ENCODE measurements at places on chromosomes 16 and 17.

DNA sequence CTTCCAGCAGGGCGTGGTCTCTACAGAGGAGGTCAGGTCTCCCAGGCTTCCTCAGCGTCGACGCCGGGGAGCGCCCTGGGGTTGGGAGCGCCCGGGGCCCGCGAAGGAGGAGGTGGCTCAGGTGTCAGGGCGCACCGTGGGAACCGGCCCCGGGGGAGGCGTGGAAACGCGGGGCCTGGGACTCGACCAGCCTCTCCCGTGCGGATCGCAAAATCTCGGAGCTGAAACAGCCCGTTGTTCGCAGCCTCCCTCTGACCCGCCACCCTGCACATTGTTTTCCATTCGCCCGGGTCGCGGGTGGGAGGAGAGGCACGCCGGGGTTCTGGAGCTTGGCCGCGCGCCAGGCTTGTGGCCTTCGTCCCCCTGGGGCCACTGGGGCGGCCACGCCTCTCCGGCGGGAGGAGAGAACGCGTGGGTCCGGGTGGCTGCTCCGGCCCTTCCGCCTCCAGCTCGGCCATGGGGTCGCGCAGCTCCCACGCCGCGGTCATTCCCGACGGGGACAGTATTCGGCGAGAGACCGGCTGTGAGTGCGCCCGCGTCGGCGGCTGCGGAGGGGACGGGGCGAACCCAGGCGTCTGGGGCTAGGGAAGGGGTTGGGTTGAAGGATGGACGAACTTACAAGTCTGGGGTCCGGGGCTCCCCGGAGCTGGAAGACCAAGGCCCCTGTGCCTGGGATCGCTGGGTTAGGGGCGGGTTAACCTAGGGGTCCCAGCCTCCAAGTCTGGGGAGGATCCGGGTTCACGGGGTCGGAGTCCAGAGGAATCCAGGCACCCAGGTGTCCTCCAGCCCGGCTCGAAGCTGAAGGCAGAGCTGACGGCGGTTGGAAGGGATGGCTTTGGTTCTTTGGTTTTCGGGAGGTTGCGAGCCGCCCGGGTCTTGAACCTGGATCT is at the start of gene CHP2:
TSS of gene CHP2 (plus strand) at position 433 of the 890 bp plus-strand sequence. CDS start at position 457, 24 bp downstream.
- no peak for DNase-seq

GRCh38 chr16:50684823-50685461 is 3.8 kb upstream of the SNX20 start:
- DNase-seq: peak; percentile 55

DNA sequence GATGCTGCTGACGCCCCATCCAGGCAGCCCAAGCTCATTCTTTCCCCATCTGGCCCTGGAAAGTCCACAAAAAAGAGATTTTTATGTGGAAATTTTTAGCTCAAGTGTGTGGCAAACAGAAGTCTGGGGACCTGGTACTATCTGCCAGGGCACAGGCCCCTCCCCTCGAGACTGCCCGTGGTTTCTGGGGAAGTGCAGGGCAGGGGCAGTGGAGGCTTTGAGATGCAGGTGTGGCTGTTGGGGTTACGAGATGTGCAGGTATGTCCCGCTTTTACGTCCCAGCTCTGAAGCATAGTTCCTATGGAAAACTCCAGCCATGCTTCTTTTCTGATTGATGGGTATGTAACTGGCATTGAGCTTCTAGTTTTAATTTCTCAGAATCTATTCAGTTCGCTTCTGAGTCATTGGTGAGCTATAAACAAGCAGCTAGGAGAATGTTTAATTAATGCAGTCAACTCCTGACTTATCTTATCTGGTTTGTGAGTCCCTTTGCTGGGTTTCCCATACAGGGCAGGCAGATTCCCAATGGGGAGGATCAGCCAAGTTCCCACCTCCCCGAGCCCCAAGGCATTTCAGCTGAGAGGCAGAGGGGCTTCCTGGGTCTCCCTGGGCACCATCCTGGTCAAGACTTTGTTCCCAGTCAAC is 16.2 kb downstream of the TBX4 start:
- no peak for DNase-seq

GRCh38 chr16:67426950-67427349 is 4.0 kb upstream of the HSD11B2 start:
- DNase-seq: no peak

GRCh38 chr16:70591615-70592014 is 54.7 kb upstream of the IL34 start:
- no peak for DNase-seq

GRCh38 chr16:59733321-59733720 is 999.2 kb upstream of the GOT2 start:
- DNase-seq: no peak

- DNase-seq: no peak
Observed at GRCh38 chr17:58944166-58944565, 162.5 kb downstream of the TRIM37 start.

DNA sequence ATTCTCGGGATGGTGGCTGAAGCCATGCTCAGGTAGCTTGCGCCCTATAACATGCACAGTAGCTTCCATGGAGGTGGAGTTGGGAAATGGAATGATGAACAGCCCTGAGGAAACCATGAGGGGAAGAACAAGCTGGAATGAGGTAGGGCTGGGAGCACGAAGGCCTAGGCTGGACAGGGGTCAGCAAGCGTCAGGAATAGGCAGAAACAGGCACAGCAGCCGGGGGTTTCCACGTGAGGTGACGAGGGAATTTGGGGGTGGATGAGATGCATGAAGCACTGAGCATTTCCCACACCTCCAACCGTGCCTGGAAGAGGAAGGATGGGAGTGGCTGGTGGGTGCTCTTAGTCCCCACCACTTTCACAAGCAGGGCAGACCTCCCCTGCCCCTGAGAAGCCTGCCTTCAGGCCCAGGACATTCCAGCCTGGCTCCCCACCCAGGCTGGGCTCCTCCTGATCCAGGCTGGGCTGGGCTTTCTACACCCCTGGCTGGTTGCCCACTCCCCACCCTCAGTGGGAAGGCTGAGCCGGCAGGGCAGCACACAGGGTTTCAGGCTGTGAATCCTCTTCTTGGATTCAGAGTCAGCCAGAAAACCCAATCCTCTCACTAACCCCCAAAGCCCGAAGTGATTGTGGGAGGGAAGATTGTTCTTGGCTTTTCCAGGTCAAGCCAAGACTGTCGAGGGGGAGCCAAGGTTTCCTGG is 21.9 kb downstream of the PLEKHG4 start:
- no peak for DNase-seq

- no peak for DNase-seq
Observed at GRCh38 chr17:75096082-75096625, 8.4 kb downstream of the SLC16A5 start.

DNA sequence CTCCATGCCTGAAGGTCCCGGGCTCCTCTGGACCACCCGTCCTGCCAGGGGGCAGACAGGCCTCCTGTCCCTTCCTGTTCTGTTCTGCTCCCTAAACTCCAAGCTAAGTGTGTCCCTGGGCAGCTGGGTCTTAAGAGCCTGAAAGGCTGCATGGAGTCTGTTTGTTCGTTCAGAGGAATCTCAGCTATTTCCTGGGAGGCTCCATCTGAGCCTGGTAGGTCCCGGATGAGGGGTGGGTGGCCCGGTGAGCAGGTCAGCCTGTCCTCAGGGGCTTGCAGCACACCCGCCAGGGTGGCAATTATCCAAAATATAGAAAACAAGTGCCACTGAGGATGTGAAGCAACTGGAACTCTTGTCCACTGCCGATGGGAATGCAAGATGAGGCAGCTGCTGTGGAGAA is 12.6 kb downstream of the ACTG1 start:
- no peak for DNase-seq

DNA sequence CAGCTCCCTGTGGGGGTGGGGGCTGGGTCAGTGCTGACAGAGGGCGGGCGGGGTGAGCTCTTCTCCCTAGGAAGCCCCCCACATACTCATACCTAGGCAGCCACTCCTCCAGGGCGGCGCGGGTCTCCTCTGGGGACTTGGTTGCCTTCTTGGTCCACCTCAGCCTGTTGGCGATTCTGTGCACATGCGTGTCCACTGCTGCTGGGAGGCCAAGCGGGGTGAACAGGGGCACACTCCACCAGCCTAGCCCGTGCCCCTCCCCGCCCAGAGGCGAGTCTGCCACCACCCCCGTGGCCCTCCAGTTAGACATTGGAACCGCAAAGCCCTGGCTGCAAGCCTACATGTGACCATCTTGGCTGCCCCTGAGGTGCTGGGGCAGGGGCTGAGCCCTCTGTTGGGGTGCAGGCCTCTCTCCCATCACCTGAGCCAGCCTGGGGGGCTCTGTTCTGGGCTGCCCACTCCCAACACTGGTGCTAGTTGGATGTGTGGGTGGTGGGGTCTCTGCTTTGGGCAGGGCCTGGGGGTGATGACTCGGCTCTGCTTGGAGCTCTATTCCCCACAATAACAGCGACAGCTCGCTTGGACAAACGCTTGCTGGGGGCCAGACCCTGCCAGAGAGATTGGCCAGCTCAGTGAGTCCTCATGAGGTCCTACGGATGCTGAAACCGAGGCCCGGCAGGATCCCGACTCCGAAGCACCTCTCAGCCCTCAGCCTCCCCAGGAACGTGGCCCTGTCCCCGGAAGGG is 7.4 kb downstream of the NTHL1 start:
- no peak for DNase-seq

- no peak for DNase-seq
Observed at GRCh38 chr17:78391843-78392242, 13.4 kb downstream of the PGS1 start.

- no peak for DNase-seq
Observed at GRCh38 chr16:49055824-49056545, 225.7 kb downstream of the CBLN1 start.

- DNase-seq: no peak
Observed at GRCh38 chr16:30527635-30528178, 1.3 kb upstream of the ZNF768 start.

- peak; percentile 59 for DNase-seq
Observed at GRCh38 chr16:30927789-30928378, 4.5 kb downstream of the FBXL19 start.

- DNase-seq: no peak
Observed at GRCh38 chr17:16446338-16446983, 31.1 kb downstream of the TRPV2 start.

Measured in activated naive CD4-positive, alpha-beta T cell treated with anti-CD3 and anti-CD28 coated beads, Interleukin-2, amount 50 U/mL, for 16 hours (primary cell).